ENCODE measurements at places on chromosomes 3 and 15.

- DNase-seq, result no peak
Observed at GRCh38 chr3:72892081-72892775, 4.4 kb downstream of the GXYLT2 start.

- DNase-seq, result peak; percentile 18
Observed at GRCh38 chr3:27105904-27106303, 263.3 kb downstream of the NEK10 start.

GRCh38 chr3:123385981-123386380 is 62.9 kb downstream of the ADCY5 start:
- DNase-seq, result peak; percentile 34

- no peak for DNase-seq
Observed at GRCh38 chr3:194983620-194984019, 287.3 kb downstream of the XXYLT1 start.

GRCh38 chr15:25055356-25056068 is 100.7 kb downstream of the SNRPN start:
- DNase-seq, result peak; percentile 7
